NCI-H2081 (cell line): ENCODE measurements at places on chromosomes 12 and 14.

DNA sequence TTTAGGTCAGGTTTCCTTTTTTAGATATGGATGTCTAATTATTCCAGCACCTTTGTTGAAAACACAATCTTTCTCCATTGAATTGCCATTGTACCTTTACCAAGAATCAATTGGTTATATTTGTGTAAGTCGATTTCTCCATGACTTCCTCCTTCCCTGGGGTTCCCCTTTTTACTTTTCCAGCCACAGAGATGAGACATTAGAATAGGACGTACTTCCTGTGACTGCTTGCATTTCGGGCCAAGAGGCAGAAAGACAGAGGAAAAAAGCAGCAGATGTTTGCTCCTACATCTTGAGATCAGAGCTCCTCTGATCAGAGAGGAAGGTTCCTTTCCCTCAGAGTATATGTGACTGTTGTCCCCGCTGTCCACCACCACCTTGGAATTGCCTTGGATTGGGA lies 453.7 kb upstream of the RGS6 start:
- no peak for DNase-seq

DNA sequence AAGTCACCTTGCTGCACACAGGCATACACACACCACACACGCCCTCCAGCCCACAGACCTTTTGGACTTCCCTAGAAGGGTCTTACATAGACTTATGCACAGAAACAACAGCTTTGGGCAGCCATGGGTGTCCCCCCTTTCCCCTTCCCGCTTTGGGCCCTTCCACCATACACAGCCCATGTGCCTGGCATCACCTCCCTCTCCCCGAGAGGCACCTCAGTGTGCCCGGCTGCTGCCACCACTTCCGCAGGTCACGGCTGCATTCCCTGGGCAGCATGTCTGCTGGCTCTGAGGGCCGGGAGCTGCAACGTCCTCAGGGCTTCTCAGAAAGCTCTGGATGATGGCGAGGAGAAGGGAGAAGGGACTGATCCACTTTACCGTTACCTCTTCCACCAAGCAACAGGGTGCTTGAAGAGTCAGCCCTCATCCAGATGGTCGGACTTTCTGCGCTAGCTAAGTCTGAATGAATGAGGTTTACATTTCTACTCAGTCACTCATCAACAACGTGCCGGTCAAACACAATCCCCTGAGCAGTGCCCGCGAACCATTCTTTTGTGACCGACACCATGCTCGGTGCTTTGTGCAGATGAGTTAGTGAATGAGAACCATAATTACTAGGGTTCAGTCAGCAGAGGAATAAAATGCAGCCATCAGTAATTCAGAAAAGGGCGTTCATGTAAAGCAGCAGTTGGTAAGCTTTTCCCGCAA lies 72.2 kb upstream of the BCL11B start:
- DNase-seq = no peak

DNA sequence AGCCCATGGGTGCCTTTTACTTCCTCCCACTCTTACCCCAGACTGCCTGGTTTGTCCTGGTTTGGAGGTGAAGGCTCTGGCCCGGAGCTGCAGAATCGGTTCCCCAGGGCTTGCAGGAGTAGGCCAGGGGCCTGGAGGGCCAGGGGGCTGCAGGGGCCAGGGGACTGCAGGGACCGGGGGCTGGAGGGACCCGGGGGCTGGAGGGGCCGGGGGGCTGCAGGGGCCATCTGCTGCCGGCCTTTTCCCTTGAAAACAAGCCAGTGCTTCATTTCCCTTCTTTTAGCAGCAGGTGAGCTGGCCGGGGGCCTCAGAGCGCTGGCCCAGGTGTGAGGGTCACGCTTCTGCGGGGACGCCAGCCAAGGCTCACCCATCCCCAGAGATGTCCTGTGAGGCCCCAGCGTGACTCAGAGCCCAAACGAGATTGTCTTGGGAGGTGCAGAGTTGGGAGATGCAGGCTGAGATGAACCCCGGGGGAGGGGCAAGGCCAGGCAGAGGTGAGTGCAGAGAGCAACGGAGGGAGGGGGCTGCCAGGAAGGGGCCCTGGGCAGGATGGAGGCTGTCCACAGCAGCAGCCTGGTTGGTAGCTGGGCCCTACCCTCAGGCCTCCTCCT lies 154.9 kb downstream of the KIF26A start:
- no peak for DNase-seq

GRCh38 chr12:6493497-6494257 lies at the start of gene NCAPD2:
Gene NCAPD2, plus strand, starts transcription at chr12:6494102. Its CDS starts 997 bp downstream, at chr12:6495099.
- peak; percentile 98 for DNase-seq

DNA sequence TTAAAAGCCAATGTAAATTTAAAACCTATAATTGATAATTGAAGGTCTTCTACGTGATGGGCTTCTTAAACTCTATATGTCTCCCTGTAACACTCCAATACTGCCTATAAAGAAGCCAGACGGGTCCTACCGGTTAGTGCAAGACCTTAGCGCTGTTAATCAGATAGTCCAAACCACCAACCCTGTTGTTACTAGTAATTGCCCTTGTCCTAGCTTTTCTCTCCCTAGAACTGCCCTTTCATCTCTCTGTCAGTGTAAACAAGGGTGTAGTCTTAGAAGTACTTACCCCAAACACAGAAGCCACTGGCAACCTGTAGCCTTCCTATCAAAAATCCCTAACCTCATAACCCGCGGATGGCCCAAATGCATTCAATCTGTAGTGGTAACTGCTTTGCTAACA lies 243.0 kb upstream of the DIO3 start:
- DNase-seq = no peak

GRCh38 chr14:80356413-80356812 lies 145.1 kb upstream of the DIO2 start:
- no peak for DNase-seq

- DNase-seq = peak; percentile 44
Measured at GRCh38 chr14:23631702-23632460, 4.3 kb upstream of the DHRS2 start.

DNA sequence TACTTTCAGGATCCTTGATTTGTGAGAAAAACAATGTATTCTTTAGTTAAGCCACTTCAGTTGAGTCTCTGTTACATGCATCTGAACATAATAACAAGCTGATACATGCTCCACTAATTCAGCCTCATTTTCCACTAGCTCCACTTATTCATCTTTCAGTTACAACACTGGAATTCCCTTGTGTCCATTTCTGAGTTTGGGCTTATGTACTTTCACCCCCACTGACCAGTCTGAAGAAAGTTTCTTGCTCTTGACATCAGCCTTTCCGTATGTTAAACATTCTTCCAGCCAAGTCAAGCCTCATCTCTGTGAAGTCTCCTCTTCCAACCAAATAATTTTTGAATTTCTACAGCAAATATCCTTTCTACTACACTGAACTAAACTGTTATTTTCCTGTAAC lies 592.5 kb upstream of the NOVA1 start:
- no peak for DNase-seq

DNA sequence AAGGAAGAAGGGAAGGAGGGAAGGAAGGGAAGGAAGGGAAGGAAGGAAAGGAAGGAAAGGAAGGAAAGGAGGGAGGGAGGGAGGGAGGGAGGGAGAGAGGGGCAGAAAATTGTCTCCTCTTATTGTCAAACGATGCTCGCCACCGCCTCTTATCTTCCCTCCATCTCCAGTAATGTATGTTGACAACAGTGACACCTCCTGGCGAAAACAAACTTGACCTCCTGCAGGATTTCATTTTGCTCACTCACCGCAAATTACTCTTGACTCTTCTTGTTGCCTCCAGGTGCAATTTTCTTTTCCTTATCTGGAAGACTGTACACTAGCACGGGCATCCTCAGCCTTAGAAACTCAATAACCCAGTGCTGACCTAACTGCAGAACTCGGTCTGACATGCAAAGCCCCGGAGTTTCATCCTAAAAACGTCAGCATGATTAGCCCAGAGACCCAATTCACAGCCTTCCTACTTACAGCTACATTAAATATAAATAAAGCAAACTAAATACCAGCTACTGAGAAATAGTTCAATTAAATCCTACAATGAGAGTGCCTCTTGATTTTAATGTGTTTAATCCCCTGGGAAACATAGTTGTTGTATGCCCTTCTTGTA lies 512.4 kb upstream of the TMPO start:
- peak; percentile 90 for DNase-seq

GRCh38 chr14:89842837-89843236 lies 111.7 kb downstream of the EFCAB11 start:
- no peak for DNase-seq

DNA sequence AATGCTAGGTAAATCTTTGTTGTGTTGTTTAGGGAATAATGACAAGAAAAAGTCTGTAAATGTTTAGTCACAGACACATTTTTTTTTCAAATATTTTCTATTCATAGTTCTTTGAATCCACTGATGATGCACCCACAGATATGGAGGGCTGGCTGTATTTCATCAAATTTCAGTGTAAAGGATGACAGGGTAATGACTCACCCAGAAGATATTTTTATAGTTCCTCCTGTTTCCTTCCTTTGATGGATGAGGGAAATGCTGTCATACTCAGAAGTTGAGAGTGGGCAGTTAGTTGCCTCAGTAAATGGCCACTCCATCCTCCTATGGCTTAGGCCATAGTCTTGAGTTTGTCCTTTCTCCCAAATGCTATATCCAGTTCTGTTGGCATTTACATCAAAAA lies 76.9 kb upstream of the REP15 start:
- no peak for DNase-seq

DNA sequence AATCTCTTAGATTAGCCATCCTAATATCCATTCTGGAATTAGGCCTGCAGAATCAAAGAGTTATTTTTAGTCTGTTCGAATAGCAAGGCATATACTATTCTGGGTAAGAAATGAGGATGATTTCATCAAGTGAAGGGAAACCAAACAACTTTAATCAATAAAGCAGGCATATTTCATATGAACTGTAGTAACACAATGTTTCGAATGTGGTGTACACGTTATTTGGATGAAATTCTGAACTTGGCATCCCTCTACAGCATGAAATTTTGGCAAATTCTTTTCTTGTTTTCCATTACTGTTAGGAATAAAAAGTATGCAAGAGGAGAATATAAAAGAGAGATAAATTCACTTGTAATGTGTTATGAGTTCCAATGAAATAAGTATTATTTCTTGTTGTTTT lies 1233.3 kb upstream of the SEL1L start:
- DNase-seq = no peak

- DNase-seq = no peak
Measured at GRCh38 chr14:87205811-87206210, 787.2 kb downstream of the GALC start.

GRCh38 chr12:84874125-84874824 lies 38.3 kb downstream of the SLC6A15 start:
- DNase-seq = peak; percentile 31

DNA sequence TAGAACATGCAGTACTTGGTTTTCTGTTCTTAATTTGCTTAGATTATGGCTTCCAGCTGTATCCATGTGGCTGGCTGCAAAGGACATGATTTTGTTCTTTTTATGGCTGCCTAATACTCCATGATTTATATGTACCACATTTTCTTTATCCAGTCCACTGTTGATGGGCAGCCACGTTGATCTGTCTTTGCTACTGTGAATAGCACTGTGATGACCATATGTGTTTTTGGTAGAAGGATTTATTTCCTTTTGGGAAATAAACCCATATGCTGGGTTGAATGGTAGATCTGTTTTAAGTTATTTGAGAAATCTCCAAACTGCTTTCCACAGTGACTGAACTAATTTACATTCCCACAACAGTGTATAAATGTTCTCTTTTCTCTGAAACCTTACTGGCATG lies 86.2 kb upstream of the FERMT2 start:
- DNase-seq = no peak

GRCh38 chr12:123057513-123058265 lies 77.2 kb downstream of the ARL6IP4 start:
- peak; percentile 32 for DNase-seq

DNA sequence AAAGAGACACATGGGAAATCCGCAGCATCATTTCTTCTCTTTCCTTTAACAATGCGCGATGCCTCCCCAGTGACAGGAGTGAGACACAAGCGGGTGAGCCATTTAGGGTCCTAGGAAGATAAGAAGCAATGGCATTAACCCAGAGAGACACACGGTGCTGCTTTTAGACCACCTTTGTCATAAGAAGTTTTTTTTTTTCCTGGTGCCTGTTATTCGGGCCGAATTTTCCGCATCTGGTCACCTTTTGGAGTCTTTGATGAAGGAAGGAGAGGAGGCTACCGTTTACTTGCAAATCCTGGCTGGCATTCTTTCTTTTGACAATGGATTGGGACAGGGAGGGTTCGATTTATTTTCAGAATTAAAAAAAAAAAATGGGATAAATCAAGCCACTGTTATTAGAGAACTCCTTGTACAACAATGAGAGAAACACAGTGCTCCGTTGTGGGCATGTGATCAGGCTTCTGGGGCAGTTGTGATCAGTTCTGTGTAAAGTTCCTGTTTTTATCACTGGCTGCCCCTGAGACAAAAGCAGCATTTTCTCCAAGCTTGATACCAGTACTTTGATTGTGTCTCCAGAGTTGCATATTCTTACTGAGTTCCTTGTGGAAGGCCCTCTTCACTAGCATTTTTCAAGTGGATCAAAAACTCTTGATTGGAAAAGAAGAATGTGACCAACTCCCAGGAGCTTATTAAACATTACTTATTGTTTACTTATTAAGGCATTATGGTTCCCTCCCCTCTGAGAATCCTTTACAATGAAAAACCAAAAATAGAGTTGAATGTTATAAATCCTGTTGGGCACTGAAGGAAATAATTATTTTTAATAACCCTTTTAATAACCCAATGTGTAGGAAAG lies 1.1 kb downstream of the DIP2B start:
- DNase-seq = peak; percentile 8

GRCh38 chr14:50082784-50083466 lies 33.4 kb downstream of the VCPKMT start:
- DNase-seq = no peak

- no peak for DNase-seq
Measured at GRCh38 chr12:109553483-109553882, 19.8 kb downstream of the MMAB start.

DNA sequence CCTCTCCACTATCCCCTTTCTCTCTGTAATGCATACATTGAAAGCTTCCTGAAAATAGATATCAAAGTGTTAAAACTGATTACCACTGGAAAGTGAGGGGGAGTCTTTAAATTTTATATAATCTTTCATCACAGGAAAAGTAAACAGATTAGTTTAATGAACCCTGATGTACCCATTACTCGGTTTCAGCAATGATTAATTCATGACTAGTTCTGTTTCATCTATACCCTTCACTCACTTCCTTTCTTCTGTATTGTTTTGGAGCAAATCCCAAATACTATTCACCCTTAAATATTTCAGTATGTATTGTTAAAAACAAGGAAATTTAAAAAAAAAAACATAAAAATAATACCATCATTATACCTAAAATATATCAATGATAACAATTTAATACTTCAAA lies 67.3 kb upstream of the TMCC3 start:
- no peak for DNase-seq
